ENCODE measurements at places on chromosomes 16 and 17.

DNA sequence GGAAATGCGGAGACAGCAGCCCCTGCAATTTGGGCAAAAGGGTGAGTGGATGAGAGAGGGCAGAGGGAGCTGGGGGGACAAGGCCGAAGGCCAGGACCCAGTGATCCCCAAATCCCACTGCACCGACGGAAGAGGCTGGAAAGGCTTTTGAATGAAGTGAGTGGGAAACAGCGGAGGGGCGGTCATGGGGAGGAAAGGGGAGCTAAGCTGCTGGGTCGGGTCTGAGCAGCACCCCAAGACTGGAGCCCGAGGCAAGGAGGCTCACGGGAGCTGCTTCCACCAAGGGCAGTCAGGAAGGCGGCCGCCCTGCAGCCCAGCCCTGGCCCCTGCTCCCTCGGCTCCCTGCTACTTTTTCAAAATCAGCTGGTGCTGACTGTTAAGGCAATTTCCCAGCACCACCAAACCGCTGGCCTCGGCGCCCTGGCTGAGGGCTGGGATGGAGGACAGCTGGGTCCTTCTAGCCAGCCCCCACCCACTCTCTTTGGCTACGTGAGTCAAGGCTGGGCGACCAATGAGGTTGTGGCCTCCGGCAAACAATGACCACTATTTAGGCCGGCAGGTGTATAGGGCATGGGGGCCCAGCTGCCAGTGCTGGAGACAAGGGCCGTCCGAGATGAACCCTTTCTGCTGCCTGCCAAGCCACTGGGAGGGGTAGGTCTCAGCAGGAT is 507 bp downstream of the SERPINF1 start:
- no peak for DNase-seq

GRCh38 chr16:46568472-46569230 is 52.5 kb downstream of the SHCBP1 start:
- DNase-seq = no peak

GRCh38 chr16:89922477-89922883 is 662 bp upstream of the TUBB3 start:
- peak; percentile 72 for DNase-seq

DNA sequence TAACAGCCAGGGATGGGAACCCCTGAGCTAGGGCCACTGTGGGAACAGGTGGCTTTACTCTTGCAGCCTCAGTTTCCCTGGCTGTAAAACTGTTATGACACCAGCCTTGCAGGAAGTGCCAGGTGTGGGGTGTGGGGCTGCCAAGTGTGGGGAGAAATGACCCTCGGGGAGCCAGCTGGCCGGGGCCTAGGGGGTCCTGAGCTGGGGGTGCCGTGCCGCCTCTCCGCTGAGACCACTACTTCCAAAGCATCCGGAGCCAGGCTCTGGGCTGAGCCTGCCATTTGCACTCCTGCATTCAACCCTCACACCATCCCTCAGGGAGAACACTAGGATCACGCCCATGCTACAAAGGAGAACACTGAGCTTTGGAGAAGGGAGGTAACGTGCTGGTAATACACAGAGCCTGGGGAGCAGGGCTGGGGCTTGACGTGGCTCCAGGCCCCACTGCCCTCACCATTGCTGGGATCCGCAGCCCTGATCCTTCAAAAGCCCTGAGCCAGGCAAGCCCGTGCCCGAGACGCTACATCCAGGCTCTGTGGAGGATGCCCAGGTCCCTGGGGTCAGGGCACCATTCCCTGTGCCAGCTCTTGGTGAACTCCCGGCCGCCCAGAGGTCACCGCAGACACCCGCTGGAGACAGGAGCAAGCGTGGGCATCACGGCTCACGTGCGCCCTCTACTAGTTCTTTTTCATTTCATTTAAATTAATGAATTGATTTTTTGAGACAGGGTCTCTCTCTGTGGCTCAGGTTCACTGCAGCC is 28.8 kb upstream of the GINS2 start:
- DNase-seq = peak; percentile 78

- no peak for DNase-seq
Observed at GRCh38 chr17:75267411-75268232, 3.4 kb downstream of the MIF4GD start.

DNA sequence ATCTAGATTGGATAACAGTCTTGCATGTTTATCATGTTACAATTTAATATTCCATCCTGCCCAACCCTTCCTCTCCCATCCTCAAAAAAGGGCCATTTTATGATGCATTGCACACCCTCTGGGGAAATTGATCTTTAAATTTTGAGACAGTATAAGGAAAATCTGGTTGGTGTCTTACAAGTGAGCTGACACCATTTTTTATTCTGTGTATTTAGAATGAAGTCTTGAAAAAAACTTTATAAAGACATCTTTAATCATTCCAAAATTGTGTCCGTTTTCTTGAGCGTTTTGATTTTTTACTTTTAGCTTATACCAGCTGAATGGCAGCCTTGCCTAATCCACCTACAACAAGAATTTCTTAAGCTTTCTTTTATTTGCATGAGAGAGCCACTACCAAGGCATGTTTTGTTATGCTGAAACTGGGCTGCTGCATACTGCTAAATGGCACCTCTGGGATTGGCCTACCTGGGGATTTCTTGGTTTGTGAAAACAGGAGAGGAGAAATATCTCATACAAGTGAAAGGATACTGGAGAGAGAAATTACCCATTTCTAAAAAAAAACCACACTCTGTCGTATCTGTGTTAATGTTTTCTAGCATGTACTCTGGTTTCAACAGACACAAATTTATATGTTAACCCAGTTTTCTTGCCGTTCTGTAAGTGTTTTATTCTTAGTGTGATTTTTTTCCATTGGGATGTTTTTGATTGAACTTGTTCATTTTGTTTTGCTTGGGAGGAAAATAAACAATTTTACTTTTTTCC is 52.2 kb downstream of the TUBD1 start:
- DNase-seq = peak; percentile 53

DNA sequence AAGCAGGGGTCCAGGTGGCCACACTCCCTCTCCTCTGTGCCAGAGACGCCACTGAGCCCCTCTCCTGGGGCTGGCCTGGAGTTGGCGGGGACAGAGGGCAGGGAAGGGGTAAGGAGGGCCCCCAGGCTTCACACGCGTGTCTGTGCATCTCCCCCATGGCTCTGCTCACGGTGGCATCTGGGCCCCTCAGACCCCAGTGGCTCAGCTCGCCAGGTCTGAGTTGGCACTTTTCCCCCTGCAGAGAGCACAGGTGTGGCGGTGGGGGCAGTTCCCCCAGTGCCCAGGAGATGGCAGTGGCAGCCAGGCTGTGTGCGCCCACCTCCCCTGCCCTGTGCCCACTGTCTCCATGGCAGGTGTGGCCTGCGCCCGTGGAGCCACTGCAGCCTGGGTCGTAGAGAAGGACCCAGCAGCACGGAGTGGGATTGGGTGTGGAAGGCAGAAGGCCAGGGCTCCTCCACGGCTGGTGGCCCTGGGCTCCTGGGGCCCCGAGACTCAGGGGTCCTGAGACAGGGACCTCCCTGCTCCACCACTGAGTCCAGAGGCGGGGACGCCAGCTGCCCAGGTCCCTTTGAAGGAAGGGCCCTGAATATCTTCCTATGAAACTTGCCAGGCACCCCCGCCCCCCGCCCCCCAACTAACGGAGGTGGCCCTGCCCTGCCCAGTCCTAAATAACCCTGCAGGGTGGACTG is 4.3 kb upstream of the APRT start:
- DNase-seq = peak; percentile 79

DNA sequence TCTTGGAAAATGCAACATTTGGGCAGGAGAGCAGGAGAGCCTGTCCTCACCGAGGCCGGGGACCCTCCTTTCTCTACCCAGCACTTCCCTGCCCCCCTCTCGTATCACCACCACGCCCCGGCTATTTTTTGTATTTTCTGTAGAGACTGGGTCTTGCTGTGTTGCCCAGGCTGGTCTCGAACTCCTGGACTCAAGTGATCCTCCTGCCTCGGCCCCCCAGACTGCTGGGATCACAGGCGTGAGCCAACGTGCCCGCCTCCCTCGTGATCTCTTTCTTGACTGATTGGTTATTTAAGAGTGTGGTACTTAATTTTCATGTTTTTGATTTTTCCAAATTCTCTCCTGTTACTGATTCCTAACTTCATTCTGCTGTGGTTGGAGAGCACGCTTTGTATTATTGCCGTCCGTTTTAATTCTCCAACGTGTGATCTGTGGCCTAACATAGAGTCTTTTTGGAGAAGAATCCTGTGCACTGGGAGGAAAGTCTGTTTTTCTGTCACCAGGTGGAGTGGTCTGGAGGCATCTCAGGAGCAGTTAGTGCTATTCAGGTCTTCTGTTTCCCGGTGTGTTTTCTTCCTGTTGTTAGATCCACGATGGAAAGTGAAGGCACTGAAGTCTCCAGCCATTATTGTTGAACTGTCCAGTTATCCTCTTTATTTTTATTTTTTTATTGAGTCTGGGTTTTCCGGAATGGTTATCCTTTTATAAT is 40.4 kb downstream of the ZNF778 start:
- no peak for DNase-seq

- no peak for DNase-seq
Observed at GRCh38 chr16:49236216-49236615, 45.4 kb downstream of the CBLN1 start.

DNA sequence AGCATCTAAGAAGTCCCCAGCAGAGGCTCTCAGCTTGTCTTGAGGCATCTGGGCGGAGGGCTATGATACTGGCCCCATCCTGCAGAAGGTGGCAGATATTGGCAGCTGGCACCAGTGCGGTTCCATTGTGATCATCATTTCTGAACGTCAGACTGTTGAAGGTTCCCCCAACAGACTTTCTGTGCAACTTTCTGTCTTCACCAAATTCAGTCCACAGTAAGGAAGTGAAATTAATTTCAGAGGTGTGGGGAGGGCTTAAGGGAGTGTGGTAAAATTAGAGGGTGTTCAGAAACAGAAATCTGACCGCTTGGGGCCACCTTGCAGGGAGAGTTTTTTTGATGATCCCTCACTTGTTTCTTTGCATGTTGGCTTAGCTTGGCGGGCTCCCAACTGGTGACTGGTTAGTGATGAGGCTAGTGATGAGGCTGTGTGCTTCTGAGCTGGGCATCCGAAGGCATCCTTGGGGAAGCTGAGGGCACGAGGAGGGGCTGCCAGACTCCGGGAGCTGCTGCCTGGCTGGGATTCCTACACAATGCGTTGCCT is at the start of gene CIITA:
Gene CIITA (plus strand): TSS at position 404 of the 543 bp plus-strand sequence. CDS start 129 bp downstream, at position 533.
- DNase-seq = peak; percentile 78

DNA sequence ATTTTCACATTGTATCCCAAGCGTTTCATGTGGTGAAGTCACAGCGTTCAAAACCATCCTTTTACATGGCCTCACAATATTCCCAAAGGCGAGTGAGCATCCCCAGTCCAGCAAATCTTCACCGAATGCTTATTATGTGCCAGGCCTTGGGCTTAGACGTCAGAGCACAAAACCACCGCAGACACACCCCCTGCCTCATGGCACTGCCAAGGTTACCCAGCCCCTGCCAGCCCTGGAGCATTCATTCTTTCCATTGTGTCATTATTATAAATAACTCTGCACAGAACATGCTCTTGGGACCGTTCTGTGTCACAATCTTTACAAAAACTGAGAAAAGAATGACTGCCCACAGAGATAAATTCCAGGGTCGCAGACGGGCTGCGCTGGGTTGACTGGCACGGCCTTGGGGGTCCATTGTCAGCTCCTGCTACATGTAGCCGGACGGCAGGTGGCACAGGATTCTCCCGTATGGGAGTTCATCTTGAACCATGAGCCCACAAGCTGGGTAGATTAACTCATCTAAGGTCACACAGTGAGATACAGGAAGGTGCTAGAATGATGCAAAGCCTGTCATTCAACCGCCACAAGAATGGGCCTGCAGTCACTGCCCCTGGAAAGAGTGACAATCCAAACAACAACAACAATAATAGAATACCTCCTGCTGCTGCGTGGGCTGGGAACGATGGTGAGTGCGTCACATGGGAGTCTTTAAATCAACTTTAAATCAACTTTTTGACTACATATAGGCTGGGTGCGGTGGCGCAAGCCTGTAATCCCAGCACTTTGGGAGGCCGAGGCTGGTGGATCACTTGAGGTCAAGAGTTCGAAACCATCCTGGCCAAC is 4.5 kb upstream of the NECAB2 start:
- no peak for DNase-seq

DNA sequence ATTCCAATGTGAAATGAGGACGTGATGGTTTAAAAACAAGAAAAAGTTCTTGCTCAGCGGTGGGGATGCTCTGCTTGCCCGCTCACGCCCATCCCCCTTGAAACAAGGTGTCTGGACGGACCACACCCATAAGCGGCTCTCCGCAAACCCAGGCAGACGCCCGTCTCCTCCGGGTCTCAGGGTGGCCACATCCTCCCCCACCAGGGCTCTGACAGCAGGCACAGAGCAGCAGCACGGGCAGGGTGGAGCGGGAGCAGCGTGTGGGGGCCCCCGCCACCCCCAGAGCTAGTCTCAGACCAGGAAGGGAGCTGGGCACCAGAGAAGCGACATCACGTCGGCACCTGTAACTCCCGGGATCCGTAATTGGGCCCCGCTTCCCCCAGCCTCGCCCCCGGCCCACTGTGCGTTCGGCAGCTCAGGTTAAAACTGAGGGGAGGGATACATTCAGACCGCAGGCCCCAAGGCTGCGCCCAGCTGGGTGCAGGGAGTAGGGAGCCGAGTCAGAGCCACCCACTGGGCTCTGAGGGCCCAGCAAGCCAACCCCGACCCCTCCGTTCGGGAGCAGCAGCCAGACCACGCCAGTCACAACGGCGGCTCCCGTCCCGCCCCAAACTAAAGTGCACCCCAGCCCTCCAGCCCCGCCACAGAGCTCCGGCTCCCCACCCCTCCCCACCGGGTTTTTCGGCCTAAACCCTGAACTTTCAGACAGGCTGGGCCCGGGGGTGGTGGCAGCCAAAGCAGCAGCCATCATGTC is 22.0 kb downstream of the CLUH start:
- peak; percentile 28 for DNase-seq

DNA sequence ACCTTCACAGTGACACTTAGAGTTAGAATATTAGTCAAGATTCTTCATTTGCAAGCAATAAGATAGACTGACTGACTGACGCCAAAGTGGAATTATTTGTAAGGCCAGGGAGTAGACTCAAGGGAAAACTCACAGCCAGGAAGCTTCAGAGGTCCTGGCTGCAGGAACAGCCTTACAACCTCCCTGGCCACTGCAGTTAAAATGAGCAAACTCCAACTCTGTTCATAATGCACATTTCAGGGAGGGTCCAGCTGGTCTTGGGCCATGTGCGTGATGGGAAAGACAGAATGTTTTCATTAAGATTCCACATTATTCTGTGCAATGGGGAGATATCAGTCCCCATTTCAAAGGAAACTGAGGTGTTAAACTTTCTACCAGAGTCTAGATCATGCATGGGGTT is 9.9 kb downstream of the CAPNS2 start:
- DNase-seq = no peak

- no peak for DNase-seq
Observed at GRCh38 chr17:4839965-4840892, 7.1 kb downstream of the MINK1 start.

All from stimulated activated CD8-positive, alpha-beta memory T cell treated with anti-CD3 and anti-CD28 coated beads, Interleukin-4, amount 100 ng/mL, for 48 hours (primary cell).